ENCODE measurements at places on chromosomes 4 and X. TPM values are rescaled to one million over a fixed set of nuclear protein-coding genes. Genes with fewer than 3 reads are reported as not detected.

IL21 gene
- total RNA-seq: not detected

PALLD gene
- 205 TPM for total RNA-seq

USP26 gene
- total RNA-seq: not detected

DNA sequence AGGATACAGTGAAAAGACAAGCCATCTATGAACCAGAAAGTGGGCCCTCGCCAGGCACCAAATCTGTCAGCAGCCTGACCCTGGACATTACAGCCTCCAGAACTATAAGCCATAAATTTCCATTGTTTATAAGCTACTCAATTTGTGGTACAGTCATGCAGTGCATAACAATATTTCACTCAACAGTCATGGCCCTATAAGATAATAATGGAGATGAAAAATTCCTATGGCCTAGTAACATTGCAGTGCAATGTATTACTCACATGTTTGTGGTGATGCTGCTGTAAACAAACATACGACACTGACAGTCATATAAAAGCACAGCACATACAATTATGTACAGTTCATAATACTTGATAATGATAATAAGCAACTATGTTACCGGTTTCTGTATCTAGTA lies 17.1 kb upstream of the TLR1 start:
- H3K27ac ChIP-seq: no peak overlapping the region
- H3K4me1 ChIP-seq: no peaks in the 10 kb centered on the region
- no peak for DNase-seq
- H3K36me3 ChIP-seq: no peaks in the 10 kb centered on the region

- DNase-seq: no peak
- peak overlapping the region; percentile 24 for H3K4me3 ChIP-seq
- no peaks in the 10 kb centered on the region for H3K4me1 ChIP-seq
Observed at GRCh38 chr4:183508697-183509335, 4.0 kb downstream of the ING2 start.

DNA sequence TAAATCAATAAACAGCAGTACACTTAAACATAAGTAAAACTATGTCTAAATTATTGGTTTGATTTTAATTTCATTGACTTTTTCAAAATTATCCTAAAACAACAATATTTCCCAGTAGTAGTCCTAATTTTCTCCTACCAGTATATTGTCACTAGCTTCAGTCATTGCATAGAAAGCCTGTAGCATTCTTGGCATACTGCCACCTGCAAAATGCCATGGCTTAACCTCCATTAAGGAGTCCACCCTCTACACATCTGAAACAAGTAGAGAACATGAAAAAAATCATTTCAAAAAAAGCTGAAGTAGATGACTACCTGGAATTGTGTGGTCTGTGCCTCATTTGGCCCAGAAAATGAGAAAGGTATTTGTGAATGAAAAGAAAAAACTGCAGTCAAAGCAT lies 348.5 kb downstream of the INPP4B start:
- no peaks in the 10 kb centered on the region for H3K36me3 ChIP-seq
- H3K27ac ChIP-seq: no peak overlapping the region
- no peak for DNase-seq
- H3K4me1 ChIP-seq: no peaks in the 10 kb centered on the region
- no peak overlapping the region for H3K4me3 ChIP-seq
- no peaks in the 10 kb centered on the region for H3K27me3 ChIP-seq

DNA sequence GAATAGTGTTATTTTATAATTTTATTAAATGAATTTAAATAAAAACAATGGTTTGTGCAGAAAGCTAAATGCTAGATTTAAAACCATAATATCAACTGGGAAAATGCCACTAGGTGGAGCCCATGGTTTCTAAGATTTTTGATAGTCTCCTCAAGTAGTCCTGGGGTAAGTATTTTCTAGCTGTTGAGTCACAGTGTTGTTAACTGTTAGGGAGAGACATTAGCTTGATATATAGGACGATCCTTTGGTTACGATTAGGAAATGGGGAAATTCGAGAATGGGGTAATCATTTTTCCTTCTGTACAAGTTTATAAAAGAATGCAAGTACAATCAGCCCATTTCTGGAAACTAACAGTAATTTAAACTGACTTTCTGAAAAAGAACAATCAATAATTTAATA lies 378.4 kb downstream of the ANKRD50 start:
- H3K36me3 ChIP-seq: no peaks in the 10 kb centered on the region
- DNase-seq: peak; percentile 94
- no peak overlapping the region for H3K4me3 ChIP-seq
- H3K27me3 ChIP-seq: no peaks in the 10 kb centered on the region

DNA sequence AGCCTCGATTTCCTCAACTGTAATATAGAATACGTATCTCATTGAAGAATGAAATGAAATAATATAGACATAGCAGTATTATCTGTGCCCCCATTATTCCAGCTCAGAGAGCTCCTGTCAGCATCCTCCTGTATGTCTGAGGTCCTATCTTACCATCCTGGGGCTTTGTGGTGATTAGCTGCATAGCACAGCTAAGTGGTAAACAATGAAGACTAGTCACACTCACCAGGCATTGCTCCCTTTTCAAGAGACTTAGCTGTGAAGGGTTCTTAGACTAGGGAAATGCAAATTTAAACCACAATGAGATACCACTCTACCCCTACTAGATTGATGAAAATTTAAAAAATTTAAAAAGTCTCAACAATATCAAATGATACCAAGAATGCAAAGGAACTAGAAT lies 172.9 kb downstream of the SLC39A8 start:
- no peaks in the 10 kb centered on the region for H3K27me3 ChIP-seq
- DNase-seq: peak; percentile 52
- no peaks in the 10 kb centered on the region for H3K36me3 ChIP-seq
- H3K4me3 ChIP-seq: no peak overlapping the region
- H3K27ac ChIP-seq: no peak overlapping the region
- no peaks in the 10 kb centered on the region for H3K4me1 ChIP-seq

DNA sequence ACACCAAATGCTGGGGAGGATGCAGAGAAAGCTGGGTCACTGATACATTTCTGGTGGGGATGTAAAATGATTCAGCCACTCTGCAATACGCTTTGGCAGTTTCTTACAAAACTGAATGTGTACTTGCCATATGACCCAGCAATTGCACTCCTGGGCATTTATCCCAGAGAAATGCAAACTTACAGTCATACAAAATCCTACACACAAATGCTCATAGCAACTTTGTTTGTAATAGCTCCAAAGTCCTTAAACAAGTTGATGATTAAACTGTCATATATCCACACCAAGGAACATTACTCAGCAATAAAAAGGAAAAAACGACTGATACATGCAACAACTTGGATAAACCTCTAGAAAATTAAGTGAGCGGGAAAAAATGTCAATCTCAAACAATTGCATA lies 12.3 kb downstream of the MID1 start:
- no peaks in the 10 kb centered on the region for H3K36me3 ChIP-seq
- no peaks in the 10 kb centered on the region for H3K27me3 ChIP-seq
- peak; percentile 93 for DNase-seq
- H3K4me3 ChIP-seq: no peak overlapping the region
- no peaks in the 10 kb centered on the region for H3K4me1 ChIP-seq
- H3K27ac ChIP-seq: no peak overlapping the region

- no peak within 1 kb of the TSS for H3K4me3 ChIP-seq
- peak; percentile 24 for DNase-seq
- H3K27ac ChIP-seq: no peak within 1 kb of the TSS
Observed at GRCh38 chrX:137565921-137566745, at the start of gene ZIC3. Gene ZIC3, plus strand, starts transcription at chrX:137566127. Its CDS starts 565 bp downstream, at chrX:137566692.

DNA sequence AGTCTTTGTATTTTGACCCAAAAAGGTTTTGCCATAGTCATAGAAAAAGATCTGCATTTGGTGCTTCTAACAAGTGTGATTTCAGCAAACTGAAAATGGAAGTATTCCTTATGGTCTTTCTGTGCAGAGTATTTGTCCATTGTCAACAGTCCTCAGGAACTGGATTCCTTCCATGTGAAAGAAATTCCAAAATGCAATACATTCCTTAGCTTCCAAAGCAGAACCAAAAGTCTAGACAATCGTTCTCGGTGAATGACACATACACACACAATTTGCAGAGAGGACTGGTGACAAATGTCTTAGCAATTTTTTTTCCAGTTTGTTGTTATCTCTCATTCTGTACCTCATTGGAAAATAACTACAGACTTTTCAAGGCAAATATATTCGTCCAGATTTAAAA lies 562.2 kb upstream of the SLIT2 start:
- H3K4me1 ChIP-seq: no peaks in the 10 kb centered on the region
- H3K27me3 ChIP-seq: no peaks in the 10 kb centered on the region
- peak; percentile 94 for DNase-seq
- no peak overlapping the region for H3K4me3 ChIP-seq
- no peak overlapping the region for H3K27ac ChIP-seq

DNA sequence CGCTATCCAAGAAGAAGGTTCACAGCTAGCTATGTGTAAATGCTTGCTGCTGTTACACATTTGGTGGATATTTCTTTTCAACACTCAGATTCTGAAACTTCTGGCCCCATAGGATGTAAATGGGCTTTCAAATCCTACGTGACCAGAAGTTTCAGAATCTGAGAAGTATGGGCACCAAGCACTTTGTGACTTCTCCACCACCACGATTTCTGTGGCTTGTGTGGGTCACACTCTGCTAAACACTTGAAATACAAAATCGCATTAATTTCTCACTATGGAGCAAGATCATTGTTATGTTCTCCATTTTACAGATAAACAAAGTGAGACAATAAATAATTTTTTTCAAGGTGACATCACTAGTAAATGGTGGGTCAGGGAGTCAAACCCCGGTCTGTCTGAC lies 259.4 kb upstream of the JADE1 start:
- no peak overlapping the region for H3K27ac ChIP-seq
- H3K4me1 ChIP-seq: peaks cover 8% of the 10 kb centered on the region
- no peak overlapping the region for H3K4me3 ChIP-seq
- H3K27me3 ChIP-seq: no peaks in the 10 kb centered on the region
- no peak for DNase-seq

DNA sequence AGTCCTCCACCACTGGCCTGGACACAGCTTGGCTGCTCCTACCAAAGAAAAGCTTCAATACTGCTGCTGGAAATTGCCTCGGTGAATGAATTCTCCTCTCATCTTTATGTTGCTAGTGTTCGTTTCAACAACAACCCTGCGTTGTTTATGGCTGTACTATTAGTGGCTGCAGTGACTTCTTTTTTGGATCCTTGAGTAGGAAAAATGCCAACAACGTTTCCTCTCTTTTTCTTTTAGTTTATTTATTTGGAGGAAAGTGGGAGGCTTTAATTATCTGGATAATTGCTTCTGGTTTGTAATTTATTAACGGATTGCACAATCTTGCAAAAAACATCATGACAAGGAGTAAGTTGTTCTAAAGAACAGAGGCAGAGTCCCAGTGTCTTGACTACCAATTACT lies 464.1 kb upstream of the TRAM1L1 start:
- no peak overlapping the region for H3K4me3 ChIP-seq
- DNase-seq: no peak
- H3K4me1 ChIP-seq: no peaks in the 10 kb centered on the region
- H3K27ac ChIP-seq: no peak overlapping the region

GRCh38 chrX:75155447-75155826 lies 646 bp downstream of the ABCB7 start:
- peak overlapping the region; percentile 89 for H3K4me3 ChIP-seq
- peak; percentile 6 for DNase-seq
- no peak overlapping the region for H3K27ac ChIP-seq
- no peaks in the 10 kb centered on the region for H3K36me3 ChIP-seq

GRCh38 chr4:41361794-41362526 lies 105.2 kb downstream of the UCHL1 start:
- peaks cover 2% of the 10 kb centered on the region for H3K4me1 ChIP-seq
- peak overlapping the region; percentile 39 for H3K4me3 ChIP-seq
- no peaks in the 10 kb centered on the region for H3K36me3 ChIP-seq
- H3K27me3 ChIP-seq: peaks cover 8% of the 10 kb centered on the region
- DNase-seq: no peak

DNA sequence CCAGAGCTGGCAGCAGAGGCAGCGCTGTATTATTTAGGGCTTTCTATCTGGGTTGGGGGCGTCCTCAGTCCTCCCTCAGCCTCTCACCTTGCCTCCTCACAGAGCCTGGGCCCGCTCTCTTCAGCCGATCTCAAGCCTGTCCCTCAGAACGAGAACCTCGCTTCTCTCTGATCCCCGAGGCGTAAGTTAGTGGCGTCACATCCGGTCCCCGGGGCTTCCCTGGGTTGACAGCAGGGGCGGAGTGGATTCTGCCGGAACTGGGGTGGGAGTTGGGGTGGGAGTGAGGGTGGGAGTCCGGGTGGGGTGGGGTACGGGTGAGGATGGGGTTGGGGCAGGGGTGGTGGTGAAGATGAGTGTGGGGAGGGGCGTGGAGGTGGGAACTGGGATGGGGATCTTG lies at the start of gene MAGEA10:
MAGEA10 (minus strand) TSS at position 190 of the 397 bp plus-strand sequence. CDS start 2,957 bp downstream, outside the sequence.
- H3K4me1 ChIP-seq: no peaks in the 10 kb centered on the region
- no peak for DNase-seq
- H3K27ac ChIP-seq: no peak within 1 kb of the TSS
- H3K27me3 ChIP-seq: no peaks in the 10 kb centered on the region
